PC-9 (cell line): ENCODE measurements at places on chromosomes 3 and 15.
A peak's percentile ranks its signal among the peaks of the same experiment; 100 is the strongest.

DNA sequence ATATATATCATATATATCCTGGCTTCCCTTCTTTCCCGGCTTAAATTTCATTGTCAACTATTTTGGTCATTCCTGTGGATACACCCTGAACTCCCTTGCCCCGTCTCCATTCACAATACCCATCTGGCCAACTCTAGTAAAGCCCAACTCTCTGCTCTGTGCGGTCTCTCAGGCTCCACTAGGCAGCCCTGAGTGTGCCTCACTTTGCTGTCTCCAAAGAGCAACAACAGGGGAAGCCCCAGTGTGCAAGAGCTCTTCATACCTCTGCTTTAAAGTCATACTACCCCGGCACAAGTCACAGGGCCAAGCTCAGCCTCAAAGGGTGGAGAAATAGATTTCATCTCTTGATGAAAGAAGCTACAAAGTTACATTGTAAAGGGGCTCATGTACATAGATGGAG is 18.9 kb upstream of the FEM1B start:
- DNase-seq, result no peak

DNA sequence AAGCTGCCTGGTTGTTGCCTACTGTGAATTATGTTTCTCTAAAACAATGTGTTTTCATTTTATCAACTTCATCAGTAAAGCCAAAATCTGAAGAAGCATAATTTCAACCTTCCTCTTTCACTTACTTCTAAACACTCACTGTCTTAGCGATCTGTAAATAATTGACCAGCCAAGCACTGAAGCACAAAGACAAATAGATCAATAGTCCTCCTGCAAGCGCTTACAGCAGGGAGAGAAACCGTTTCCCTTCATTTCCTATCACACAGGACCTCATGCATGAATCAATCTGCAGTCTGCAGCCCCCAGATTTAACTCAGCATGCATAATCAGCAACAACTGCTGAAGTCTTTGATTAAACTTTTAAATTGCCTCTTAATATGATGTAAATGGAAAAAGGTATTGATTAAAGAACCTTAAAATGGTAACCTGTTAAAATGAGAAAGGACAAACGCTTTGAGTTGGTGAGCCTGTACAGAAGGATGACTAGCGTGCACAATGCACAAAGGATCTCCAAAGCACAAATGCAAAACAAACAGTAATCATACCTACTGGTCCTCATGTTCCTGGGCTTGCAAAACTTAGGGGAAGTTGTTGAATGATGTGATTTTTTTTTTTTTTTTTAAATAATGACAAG is 370.2 kb upstream of the ZNF385D start:
- DNase-seq, result no peak

GRCh38 chr15:77527164-77527778 is 105.4 kb downstream of the LINGO1 start:
- peak; percentile 38 for DNase-seq

DNA sequence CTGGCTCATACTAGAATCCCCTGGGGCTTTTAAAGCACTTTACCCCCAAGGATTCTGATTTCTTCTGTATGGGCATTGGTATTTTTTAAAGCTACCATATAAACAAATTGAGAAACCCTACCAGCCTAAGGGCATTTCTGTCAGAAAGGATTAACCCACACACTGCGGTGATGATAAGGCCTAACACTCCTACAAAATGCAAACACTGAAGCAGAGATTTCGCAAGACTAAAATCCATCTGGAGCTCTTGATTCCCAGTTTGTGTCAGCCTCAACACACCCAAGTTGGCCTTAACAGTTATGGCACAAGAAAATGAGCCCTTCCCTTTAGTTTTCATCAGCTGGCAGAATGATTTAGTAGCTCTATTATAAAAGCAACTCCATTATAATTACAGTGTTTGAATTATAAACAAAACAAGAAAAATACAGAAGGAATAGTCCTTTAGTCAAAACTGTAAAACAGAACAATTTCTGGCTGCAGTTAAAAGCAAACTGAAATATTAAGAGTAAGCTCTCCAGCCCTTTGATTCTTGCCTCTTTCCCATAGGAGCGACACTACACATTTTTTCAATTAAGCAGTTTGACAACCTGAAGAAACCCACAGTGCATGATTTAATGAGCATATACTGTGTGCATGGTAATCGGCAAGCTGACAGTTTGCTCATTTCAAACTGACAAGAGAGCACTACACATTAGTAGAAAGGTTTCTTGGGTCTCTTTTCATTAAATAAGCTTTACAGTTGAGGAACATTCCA is 441.2 kb downstream of the FHIT start:
- peak; percentile 49 for DNase-seq

DNA sequence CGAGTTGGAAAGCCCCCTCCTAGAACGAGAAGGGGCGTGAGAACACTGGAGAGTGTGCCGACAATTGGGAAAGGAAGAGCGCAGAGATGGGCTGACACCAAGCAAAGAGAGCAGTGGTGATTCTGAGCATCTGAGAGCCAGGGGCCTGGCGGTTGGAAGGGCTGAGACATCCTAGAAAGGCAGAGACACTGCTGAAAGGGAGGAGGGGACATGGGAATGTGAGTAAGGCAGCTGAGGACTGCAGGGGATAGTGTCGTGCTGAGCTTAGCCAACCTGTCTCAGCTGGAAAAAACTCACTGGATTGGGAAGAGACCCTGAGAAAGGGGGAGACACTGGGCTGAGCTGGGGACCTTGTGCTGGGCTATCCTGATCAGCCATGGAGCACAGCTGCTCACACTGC is 58.1 kb upstream of the SLC6A6 start:
- no peak for DNase-seq

GRCh38 chr3:41102053-41102556 is 97.2 kb upstream of the CTNNB1 start:
- DNase-seq, result no peak

DNA sequence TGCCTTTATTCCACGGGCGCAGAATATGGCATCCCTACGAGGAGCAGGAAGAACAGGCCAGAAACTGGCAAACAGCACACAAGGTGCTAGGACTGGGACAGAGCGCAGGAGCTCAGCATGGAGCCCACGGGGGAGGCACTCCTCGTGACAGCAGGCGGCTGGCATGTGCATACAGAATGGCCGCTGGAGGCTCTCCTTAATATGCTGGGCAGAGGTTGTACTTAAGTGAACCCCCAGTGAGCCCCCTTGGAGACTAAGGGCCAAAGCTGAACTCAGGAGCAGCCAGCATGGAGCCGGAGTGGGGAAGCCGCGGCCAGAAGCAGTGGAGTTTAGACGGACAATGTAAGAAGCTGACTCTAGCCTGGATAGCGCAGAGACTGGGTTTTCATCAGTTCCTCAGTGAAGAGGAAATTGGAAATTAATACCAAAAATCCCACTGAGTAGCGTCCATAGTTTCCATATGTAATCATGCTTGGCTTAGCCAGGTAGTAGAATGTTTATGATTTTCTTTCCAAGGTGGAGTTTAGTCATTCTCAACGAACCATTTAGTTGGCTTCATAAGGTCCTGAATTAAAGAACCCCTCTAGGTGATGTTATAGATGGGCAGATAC is 69.4 kb downstream of the EPHB3 start:
- DNase-seq, result no peak

GRCh38 chr3:153285194-153285641 is 123.2 kb downstream of the RAP2B start:
- DNase-seq, result peak; percentile 35

DNA sequence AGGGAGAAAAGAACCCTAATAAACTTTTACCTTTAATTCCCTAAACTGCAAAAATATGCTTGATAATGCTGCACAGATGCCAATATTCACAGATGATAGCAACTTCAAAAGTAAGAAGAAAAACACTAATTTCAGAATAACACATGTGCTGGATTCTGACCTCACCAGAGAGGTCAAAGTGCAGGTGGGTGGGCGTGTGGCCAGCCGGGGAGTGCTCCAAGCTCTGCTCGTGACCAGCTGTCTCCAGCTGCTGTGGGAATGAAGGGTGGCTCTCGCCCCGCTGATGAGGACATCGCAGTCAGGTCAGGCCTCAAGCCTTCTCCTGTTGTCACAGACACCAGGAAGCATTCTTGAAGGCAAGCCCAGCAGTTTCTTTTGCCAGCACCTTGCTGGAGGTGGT is 57.1 kb downstream of the ADAMTS17 start:
- DNase-seq, result no peak

GRCh38 chr15:86741917-86742316 is 662.2 kb downstream of the AGBL1 start:
- no peak for DNase-seq

DNA sequence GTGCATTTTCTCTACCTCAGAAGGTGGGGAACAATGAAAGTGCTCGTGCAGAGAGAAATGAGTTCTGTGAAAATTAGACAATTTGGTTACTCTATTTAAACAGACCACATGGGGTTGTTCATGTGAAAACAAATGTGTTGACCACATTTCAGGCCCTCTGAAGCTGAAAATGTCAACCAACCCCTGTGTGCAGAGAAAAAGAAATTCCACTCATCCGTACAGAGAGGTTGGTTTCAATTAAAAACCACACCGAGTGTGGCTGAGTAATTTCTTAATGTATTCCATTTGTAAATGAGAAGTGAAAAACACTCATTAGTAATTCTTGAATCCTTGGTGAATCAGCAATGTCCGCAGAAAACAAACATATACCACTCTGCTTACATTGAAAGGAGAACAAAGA is 46.9 kb upstream of the SLC7A14 start:
- no peak for DNase-seq

GRCh38 chr3:21795152-21795837 is 44.3 kb upstream of the ZNF385D start:
- no peak for DNase-seq

DNA sequence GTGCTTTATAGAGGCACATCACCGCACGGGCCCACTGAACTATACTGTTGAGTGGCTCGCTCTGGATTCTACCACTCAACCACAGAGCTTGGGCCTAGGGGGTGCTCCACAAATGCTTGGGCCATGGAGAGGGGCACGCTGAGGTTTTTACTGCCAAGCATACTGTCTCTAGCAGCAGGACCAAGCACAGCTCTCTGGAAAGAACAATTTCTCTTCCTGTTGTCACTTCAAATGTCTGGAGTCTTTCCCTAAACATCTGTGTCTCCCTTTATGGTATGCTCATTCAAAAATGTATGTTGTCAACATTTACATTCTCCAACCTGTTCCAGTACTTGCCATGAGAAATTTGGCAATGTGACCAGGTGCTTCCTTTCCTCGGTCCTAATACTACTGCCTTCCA is 114.7 kb upstream of the TPM1 start:
- DNase-seq, result no peak

- DNase-seq, result no peak
Observed at GRCh38 chr3:72244396-72244795, 459.4 kb upstream of the PROK2 start.

DNA sequence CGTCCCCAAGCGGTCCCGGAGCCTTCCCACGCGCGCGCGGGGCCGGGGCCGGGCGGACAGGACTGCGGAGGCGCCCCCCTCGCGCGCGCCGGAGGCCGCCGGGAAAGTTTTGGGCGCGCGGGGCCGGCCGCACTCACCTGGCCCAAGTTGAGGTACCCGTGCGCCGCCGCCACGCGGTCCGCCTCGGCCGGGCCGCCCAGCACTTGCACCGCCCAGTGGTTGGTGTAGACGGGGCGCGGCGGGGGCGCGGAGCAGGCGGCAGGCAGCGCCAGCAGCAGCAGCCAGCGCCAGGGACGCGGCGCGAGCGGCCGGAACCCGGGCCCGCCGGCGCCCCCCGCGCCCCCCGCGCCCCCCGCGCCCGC is 289 bp downstream of the PCSK6 start:
- DNase-seq, result no peak

- DNase-seq, result no peak
Observed at GRCh38 chr3:107806536-107806935, 283.8 kb downstream of the BBX start.

GRCh38 chr3:177567833-177568232 is 370.6 kb upstream of the TBL1XR1 start:
- no peak for DNase-seq

GRCh38 chr3:181694805-181695660 is 16.7 kb upstream of the SOX2 start:
- peak; percentile 57 for DNase-seq

DNA sequence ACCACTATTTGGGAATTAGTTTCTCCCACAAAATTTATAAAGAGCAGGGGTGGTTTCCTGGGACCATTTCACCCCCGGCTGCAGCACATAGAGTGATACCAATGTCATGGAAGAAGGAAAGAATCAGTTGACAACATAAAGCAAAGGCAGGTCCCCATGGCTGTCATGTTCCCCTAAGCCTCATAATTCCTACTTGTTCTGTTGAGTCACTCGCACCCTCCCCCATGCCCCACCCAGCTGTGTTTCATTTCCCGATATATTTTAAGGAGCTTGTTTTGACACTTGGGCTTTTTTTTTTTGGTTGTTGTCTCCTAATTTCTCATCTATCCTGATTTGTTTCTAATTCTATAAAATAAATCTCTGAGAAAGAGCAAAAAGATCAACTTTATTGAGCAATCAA is 24.9 kb downstream of the ERC2 start:
- DNase-seq, result no peak
